ENCODE measurements at places on chromosomes 5 and 9. TPM values are rescaled to one million over a fixed set of nuclear protein-coding genes. Genes with fewer than 3 reads are reported as not detected.

IL4 gene
- total RNA-seq = not detected

PCDHGB3 gene
- total RNA-seq = 9.7 TPM

PCDHGB2 gene
- 10.2 TPM for total RNA-seq

NPR3 gene
- 16.0 TPM for total RNA-seq

GFI1B gene
- total RNA-seq = not detected

FOXD4L3 gene
- not detected for total RNA-seq

HSPB3 gene
- total RNA-seq = not detected
